Urinary bladder (tissue), 4 donors: ENCODE measurements at places on chromosomes 6 and 20. TPM values are rescaled to one million over a fixed set of nuclear protein-coding genes. Genes with fewer than 3 reads are reported as not detected.

AIF1 gene
- total RNA-seq = 42.6 TPM

ARHGAP18 gene
- total RNA-seq = 39.5 TPM

PKIG gene
- total RNA-seq = 65.1 TPM

GRCh38 chr6:11386323-11386722 lies 151.2 kb upstream of the TMEM170B start:
- DNase-seq = no peak

- DNase-seq = no peak
These were observed 37.3 kb upstream of the MAP7 start for GRCh38 chr6:136587527-136587926.

DNA sequence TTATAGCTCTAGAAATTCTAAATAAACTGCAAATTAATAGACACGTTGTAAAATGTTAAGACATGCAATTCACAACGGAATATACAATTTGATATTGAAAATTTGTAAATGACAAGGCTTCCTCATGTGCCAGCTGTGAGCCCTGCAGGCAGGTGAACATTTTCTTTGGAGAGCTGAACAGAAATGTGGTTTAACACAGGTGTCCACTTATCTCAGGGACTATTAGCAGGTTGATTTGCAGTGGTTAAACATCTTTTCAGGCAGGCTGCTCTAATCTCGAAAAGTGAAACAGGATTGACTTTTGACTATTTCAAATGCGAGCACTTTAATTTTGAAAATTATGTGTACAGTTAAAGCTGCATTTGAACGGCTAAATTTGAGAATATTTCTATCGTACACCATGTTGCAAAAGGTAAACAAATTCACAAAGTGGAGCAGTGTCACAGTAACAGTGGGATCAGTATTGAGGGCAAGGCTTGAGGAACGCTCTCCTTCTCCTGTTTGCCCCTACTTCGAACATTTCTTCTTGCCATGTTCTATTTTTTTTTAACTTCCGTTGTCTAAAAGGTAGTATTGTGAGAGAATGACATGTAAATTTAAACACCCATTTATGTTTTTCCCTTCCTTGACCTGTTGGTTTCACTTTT lies 210.8 kb downstream of the CDKAL1 start:
- no peak for DNase-seq

GRCh38 chr6:134406311-134406710 lies 88.4 kb upstream of the SGK1 start:
- DNase-seq = no peak

- no peak for DNase-seq
These were observed 19.3 kb downstream of the RMND1 start for GRCh38 chr6:151432651-151433050.
